Lung microvascular endothelial cell (primary cell): ENCODE measurements at places on chromosomes 3 and 15.
A peak's percentile ranks its signal among the peaks of the same experiment; 100 is the strongest.

GRCh38 chr15:90262426-90262825, 3.0 kb upstream of the NGRN start:
- DNase-seq, result peak; percentile 37

- DNase-seq, result peak; percentile 65
Observed at GRCh38 chr3:193665370-193665989, 72.5 kb downstream of the OPA1 start.

DNA sequence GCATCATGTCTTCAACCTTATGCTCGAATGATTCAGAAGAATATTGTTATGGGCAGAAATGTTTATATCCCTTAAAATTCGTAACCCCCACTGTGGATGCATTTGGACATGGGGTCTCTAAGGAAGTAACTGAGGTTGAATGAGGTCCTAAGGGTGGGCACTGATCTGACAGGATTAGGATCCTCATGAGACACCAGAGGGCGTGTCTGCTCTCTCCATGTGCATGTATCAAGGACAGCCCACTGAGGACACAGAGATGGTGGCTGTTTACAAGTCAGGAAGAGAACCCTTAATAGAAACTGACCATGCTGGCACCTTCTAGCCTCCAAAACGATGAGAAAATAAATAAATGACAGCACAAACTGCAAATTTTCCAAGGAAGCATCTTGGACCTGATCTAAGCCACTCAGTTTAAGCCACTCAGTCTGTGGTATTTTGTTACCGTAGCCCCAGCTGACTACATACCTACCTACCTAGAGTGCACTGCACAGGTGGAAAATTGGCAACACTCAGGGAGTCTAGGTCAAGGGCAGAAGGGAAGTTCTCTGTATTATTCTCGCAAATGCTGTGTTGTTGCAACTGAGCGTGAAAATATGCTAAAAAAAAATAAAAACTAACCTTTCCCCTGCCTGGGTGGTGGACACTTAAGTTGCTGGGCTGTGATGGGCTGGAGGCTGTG, 126.6 kb downstream of the TJP1 start:
- no peak for DNase-seq

- no peak for DNase-seq
Observed at GRCh38 chr3:13517253-13517977, 31.5 kb upstream of the FBLN2 start.

DNA sequence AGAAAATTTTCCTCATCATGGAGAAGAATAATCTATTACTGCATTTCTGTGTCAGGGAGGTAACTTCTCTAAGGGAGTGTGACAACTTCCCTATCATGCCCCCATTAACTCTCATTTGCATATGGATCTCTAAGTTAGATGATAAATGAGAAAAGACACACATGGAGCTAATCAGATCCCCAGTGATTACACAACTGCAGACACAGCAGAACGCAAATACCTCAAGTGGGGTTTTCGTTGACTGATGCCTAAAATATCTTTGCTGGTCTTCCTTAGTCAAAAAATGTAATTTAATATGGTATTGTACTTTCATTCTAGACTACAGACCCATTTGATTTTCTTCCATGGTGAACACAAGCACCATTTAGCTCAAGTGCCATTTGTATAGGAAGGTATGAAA, 630.5 kb downstream of the TBL1XR1 start:
- DNase-seq, result no peak
